ENCODE measurements at places on chromosomes 5 and 9.

GRCh38 chr9:111037708-111038330 lies 451 bp downstream of the LPAR1 start:
- no peak for DNase-seq

- DNase-seq, result no peak
Measured at GRCh38 chr9:31520301-31521085, 864.0 kb upstream of the ACO1 start.

GRCh38 chr5:151107738-151108520 lies 27.1 kb upstream of the TNIP1 start:
- no peak for DNase-seq

GRCh38 chr5:149765932-149766331 lies 35.8 kb downstream of the PPARGC1B start:
- no peak for DNase-seq

DNA sequence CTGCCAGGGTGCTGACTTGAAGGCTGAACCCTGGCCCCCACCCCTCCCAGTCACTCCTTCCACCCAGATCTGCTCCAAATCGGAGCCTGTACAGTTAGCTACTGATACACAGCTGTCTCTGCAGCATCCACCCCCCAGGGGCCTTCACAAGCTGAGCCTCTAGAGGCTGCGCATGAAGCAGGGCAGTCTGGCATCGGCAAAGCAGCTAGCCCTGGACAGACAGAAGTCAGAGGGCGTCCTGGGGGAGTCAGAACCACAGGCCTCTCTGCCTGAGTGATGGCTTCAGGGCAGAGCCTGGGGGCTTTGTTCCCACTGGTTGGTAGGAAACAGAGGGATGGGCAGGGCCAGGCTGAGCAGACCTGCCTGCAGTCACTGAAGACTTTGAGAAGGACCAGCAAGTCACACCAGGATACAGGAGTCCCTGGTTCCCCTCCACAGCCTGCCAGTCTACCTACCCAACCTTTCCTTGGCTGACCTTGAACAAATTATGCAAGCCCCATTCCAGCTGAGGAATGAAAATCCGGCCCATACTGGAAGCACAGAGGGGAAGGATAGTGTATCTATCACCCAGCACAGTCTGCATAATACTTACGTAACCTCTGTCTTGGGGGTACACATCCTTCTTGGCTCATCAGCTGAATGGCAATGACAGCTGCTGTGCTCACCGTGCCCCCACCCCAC lies 8.8 kb downstream of the VDAC1 start:
- no peak for DNase-seq
